ENCODE measurements at places on chromosomes 5 and 9. TPM values are rescaled to one million over a fixed set of nuclear protein-coding genes. Genes with fewer than 3 reads are reported as not detected.

Gene SEPTIN8
- 42.8 TPM for total RNA-seq

Gene PTGER4
- total RNA-seq: 13.3 TPM

Gene FAT2
- not detected for total RNA-seq

Gene ZNF474
- total RNA-seq: 1.8 TPM

Gene TLX3
- not detected for total RNA-seq

Gene NR4A3
- 17.4 TPM for total RNA-seq

Gene ZFP37
- 2.1 TPM for total RNA-seq

Gene PAEP
- total RNA-seq: not detected

Gene GKAP1
- total RNA-seq: 12.3 TPM

Gene SLC34A1
- not detected for total RNA-seq

Gene SOWAHA
- 0.13 TPM for total RNA-seq

Gene ANKDD1B
- not detected for total RNA-seq

GRCh38 chr5:121325930-121326329, 525.8 kb upstream of the FTMT start:
- H3K27ac ChIP-seq: no peak overlapping the region
- no peaks in the 10 kb centered on the region for H3K27me3 ChIP-seq
- no peaks in the 10 kb centered on the region for H3K4me1 ChIP-seq
- no peak for DNase-seq
- no peaks in the 10 kb centered on the region for H3K36me3 ChIP-seq

DNA sequence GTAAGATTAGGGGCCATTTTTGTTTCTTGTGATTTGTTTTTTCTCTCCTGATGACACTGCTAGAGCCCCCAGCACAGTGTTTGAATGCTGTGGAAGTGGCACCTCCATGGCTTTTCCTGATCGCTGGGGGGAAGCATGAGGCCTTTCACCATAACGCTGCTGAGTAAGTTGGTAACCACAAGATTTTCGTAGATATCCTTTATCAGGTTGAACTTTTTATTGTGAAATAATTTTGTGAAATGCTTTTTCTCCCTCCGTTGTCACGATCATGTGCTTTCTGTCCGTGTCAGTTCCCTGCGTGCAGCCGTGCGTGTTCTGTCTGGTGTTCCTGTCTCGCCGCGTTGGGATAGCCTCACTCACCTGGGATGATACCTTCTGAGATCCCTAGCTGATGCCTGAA, 59.4 kb downstream of the EHMT1 start:
- no peak overlapping the region for H3K27ac ChIP-seq
- no peak overlapping the region for H3K4me3 ChIP-seq
- peaks cover 58% of the 10 kb centered on the region for H3K4me1 ChIP-seq
- no peak for DNase-seq
- peaks cover 10% of the 10 kb centered on the region for H3K36me3 ChIP-seq
- H3K27me3 ChIP-seq: no peaks in the 10 kb centered on the region

DNA sequence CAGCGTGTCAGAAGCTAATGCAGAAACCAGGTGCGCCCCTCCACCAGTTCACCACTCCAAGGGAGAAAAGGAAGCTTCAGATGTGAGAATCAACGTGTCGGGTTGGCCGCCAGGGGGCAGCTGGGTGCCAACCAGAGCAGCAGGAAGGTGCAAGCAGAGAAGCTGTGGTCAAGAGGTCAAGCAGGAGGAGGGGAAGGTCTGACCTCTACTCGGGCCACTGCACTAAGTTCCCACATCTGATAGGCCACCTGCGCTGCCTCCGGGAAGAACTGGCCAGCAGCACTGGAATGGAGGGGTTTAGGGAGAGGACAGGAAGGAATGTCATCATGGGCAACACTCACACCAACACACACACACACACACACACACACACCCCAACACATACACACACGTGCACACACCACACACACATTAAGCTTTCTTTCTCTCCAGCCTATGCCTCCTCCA, 31.4 kb downstream of the ANXA6 start:
- H3K4me3 ChIP-seq: no peak overlapping the region
- H3K4me1 ChIP-seq: peaks cover 21% of the 10 kb centered on the region
- no peaks in the 10 kb centered on the region for H3K27me3 ChIP-seq
- H3K27ac ChIP-seq: no peak overlapping the region
- DNase-seq: no peak

DNA sequence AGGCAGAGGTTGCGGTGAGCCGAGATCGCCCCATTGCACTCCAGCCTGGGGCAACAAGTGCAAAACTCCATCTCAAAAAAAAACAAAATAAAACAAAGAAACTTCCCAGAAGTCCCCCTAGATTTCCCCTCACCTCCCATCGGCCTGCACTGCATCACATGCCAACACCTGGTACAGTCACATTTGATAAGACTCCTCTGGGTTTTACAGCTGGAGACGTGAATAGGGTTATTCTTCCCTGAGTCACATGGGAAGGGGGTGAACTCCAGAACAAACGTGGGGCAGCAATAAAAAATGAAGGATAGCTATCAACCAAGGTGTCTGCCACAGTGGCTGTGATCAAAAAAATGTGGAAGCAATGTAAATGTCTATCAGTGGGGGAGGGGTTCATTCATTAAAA, 26.0 kb downstream of the SPRY4 start:
- H3K36me3 ChIP-seq: no peaks in the 10 kb centered on the region
- no peaks in the 10 kb centered on the region for H3K27me3 ChIP-seq
- H3K27ac ChIP-seq: no peak overlapping the region
- no peak overlapping the region for H3K4me3 ChIP-seq

GRCh38 chr5:67748165-67748690, 467.3 kb upstream of the PIK3R1 start:
- no peaks in the 10 kb centered on the region for H3K36me3 ChIP-seq
- no peak for DNase-seq
- peaks cover 12% of the 10 kb centered on the region for H3K4me1 ChIP-seq
- H3K27ac ChIP-seq: no peak overlapping the region

- DNase-seq: no peak
- no peak overlapping the region for H3K4me3 ChIP-seq
- H3K27ac ChIP-seq: no peak overlapping the region
- H3K4me1 ChIP-seq: peaks cover 10% of the 10 kb centered on the region
- no peaks in the 10 kb centered on the region for H3K36me3 ChIP-seq
Measured at GRCh38 chr5:16524286-16524685, 58.7 kb upstream of the ZNF622 start.

GRCh38 chr9:37148181-37148580, 27.8 kb downstream of the ZCCHC7 start:
- H3K4me1 ChIP-seq: no peaks in the 10 kb centered on the region
- no peaks in the 10 kb centered on the region for H3K27me3 ChIP-seq
- no peak overlapping the region for H3K27ac ChIP-seq
- DNase-seq: no peak
- H3K36me3 ChIP-seq: no peaks in the 10 kb centered on the region
- no peak overlapping the region for H3K4me3 ChIP-seq

DNA sequence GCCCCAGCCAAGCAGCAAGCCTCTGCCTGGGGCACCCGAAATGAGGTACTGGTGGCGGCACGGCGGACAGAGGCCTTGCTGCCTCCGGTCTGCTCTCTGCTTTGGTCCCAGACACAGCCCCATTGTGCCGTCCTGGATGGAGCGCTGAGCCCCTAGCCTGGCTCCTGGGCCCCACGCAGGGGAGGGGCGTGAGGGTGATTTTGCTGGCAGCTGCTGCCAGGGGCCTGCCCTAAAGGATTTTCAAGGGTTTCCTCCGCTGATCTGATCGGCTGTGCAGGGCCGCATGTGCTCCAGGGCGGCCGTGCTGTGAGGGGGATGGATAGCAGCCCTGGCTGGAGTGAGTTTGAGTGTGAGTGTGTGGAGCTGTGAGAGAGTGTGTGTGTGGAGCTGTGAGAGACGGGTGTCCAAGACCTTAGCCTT, 1.3 kb downstream of the GPSM1 start:
- no peaks in the 10 kb centered on the region for H3K27me3 ChIP-seq
- H3K36me3 ChIP-seq: no peaks in the 10 kb centered on the region

DNA sequence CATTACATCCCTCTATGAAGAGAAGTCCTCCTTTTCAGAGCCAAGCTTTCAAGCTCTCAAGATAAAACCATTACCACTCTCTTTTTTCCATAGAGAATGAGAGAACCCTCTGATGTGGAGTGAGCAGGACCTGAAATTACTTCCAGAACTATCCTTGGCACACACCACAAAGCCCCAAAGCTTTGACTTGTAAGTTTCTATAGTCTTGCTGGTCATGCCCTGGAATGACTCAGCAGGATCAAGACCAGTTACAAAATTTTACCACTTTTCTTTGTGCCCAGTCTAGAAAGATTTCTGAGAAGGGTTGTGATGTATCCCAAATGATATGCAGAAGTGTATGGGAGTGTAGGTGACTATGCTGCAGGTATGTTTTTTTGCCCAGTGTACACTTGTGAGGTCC, 760.6 kb downstream of the TLE1 start:
- H3K36me3 ChIP-seq: no peaks in the 10 kb centered on the region
- no peak for DNase-seq
- H3K27me3 ChIP-seq: no peaks in the 10 kb centered on the region
- H3K4me1 ChIP-seq: peaks cover 17% of the 10 kb centered on the region
- H3K27ac ChIP-seq: no peak overlapping the region

DNA sequence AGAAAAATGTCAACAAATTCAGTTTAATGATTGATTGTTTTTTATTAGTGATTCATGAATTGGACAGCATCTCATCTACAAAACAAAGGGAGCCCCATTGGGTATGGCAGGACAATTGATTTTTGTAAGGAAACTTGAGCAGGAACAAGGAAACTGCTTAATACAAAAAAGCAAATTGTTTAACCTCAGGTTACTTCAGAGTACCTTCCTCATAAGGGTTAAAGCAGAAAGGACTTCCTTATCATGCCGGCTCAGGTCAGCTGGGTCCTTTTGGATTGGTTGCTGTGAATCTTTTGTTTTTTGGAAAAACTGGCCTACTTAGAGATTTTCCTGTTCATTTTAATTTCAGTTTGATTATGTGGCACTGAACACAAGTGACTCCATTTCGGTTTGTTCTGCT, 211.8 kb downstream of the ARRDC3 start:
- H3K36me3 ChIP-seq: no peaks in the 10 kb centered on the region
- H3K27me3 ChIP-seq: no peaks in the 10 kb centered on the region
- H3K27ac ChIP-seq: no peak overlapping the region
- peaks cover 7% of the 10 kb centered on the region for H3K4me1 ChIP-seq
- no peak for DNase-seq
- no peak overlapping the region for H3K4me3 ChIP-seq

- H3K27ac ChIP-seq: no peak overlapping the region
- no peaks in the 10 kb centered on the region for H3K36me3 ChIP-seq
- H3K4me1 ChIP-seq: no peaks in the 10 kb centered on the region
- DNase-seq: no peak
- H3K27me3 ChIP-seq: peaks cover 2% of the 10 kb centered on the region
- H3K4me3 ChIP-seq: no peak overlapping the region
Measured at GRCh38 chr5:115968770-115969169, 6.5 kb downstream of the LVRN start.

DNA sequence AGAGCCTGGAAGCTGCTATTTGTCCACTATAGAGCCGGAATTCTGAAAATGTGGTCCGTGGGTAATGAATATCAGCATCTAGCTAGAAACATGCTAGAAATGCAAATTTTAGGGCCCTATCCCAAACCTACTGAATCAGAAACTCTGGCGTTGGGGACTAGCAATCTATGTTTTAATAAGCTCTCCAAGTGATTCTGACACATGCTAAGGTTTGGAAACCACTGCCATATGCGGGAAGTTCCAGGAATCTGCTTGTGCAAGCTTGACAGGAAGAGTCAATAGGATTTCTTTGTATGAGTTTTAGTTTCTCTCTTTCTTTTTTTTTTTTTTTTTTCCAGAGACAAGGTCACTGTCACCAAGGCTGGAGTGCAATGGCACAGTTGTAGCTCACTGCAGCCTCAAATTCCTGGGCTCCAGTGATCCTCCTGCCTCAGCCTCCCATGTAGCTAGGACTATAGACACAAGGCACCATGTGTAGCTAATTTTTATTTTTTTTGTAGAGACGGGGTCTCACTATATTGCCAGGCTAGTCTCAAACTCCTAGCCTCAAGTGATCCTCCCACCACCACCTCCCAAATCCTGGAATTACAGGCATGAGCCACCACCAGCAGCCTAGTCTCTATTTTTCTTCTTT, 26.4 kb upstream of the CARNMT1 start:
- H3K27me3 ChIP-seq: no peaks in the 10 kb centered on the region
- no peaks in the 10 kb centered on the region for H3K4me1 ChIP-seq
- no peaks in the 10 kb centered on the region for H3K36me3 ChIP-seq
- no peak overlapping the region for H3K27ac ChIP-seq
- H3K4me3 ChIP-seq: no peak overlapping the region
- DNase-seq: no peak

- H3K36me3 ChIP-seq: no peaks in the 10 kb centered on the region
- no peaks in the 10 kb centered on the region for H3K27me3 ChIP-seq
- DNase-seq: no peak
Measured at GRCh38 chr9:74728176-74728575, 159.5 kb downstream of the TRPM6 start.

- DNase-seq: no peak
- H3K36me3 ChIP-seq: no peaks in the 10 kb centered on the region
- H3K4me1 ChIP-seq: no peaks in the 10 kb centered on the region
- no peak overlapping the region for H3K27ac ChIP-seq
Measured at GRCh38 chr5:81164936-81165335, 68.2 kb upstream of the CKMT2 start.

DNA sequence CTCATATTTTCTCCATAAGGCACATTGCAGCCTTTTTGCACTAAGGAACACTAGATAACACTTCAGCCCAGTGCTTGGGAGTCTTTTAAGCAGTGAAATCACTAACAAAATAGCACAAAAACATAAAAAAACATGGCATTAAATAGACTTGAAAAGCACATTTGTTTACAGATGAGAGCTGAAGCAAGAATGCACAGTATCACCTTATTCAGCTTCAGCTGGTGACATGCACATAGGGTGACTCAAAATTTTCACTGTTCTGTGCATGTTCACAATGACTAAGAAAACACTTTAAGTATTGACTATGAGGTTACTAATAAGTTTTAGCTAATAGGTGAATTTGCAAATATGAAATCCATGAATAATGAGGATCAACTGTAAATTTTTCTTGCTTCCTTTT, 293.9 kb upstream of the TARS1 start:
- no peaks in the 10 kb centered on the region for H3K4me1 ChIP-seq
- DNase-seq: no peak
- no peak overlapping the region for H3K27ac ChIP-seq

- no peak overlapping the region for H3K4me3 ChIP-seq
- H3K4me1 ChIP-seq: no peaks in the 10 kb centered on the region
- no peak for DNase-seq
- H3K36me3 ChIP-seq: no peaks in the 10 kb centered on the region
Measured at GRCh38 chr9:113957821-113958341, 81.8 kb downstream of the ZNF618 start.

GRCh38 chr5:59035681-59036080, 452.8 kb downstream of the RAB3C start:
- no peaks in the 10 kb centered on the region for H3K36me3 ChIP-seq
- peaks cover 63% of the 10 kb centered on the region for H3K4me1 ChIP-seq
- DNase-seq: no peak

- no peak overlapping the region for H3K27ac ChIP-seq
- no peaks in the 10 kb centered on the region for H3K4me1 ChIP-seq
- H3K27me3 ChIP-seq: no peaks in the 10 kb centered on the region
- H3K36me3 ChIP-seq: no peaks in the 10 kb centered on the region
- DNase-seq: no peak
Measured at GRCh38 chr9:122835313-122835731, 6.9 kb upstream of the PDCL start.

Data from esophagus muscularis mucosa (tissue), 4 donors.